ENCODE measurements at places on chromosomes 3 and 15.
A peak's percentile ranks its signal among the peaks of the same experiment; 100 is the strongest.

DNA sequence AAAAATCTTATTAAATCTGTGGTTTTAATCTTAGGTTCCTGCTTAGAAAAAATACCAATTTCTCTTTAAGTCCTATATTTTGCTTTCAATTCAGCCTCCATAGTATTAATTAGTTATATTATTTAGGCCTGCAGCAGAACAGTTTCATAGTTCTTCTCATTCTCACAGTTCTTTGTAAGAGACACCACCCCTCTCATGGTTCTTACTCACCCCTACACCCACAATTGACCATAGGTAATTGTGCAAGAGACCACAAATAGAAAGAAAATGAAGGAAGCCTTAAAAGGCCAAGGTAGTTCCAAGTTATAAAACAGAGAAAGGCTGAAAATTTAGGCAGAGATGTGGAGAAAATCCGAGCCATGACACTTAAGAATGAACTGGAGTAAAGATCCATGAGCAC lies 415.3 kb downstream of the TIGIT start:
- DNase-seq, result no peak

DNA sequence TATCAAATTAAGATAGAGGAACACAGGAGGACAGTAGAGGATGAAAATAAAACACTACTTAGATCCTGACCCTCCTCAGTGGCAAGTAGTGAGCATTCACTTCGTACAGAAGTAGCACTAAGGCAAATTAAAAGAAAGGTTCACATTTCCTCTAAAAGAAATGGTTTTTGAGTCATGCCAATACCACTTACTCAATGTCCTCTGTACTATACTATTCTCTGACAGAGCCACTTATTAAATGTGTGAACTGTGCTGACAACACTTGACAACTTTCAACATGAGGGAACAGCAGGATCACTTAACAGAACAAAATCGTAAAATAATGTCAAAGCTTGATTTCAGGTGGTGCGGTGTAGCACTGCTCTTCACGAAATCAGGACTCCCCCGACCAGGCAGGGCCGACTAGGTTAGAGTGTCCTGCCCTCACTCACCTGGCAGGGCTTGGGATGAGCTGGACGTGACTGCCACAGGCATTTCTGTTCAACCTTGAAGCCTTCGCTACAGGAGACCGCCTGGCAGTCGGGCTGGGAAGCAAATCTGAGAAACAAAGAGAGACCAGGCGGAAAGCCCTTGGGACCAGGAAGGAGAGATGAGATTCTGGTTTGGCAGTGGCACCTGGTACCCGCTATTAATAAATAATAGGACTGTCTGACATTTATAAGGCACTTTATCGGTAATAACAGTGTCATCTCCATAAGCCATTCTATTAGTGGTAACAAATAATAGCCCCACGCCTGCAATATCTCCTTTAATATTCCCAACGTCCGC lies 611 bp upstream of the SLC27A2 start:
- no peak for DNase-seq

DNA sequence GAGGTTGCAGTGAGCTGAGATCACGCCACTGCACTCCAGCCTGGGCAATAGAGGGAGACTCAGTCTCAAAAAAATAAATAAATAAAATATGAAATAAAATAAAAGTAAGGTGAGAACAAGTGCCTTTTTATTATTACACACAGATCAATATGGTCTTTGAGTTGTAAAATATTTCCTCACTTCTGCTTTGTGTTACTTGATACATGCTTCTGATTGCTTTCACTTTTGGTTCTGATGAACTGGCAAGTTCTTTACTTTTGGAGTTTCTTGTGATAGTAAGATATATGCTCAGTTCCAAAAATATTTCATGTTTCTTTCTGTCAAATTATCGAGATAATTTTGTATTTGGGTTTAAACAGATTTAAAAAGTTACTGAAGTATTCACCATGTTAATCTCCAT lies 16.6 kb upstream of the GYG1 start:
- no peak for DNase-seq

- no peak for DNase-seq
Observed at GRCh38 chr3:40187945-40188344, 121.6 kb upstream of the EIF1B start.

DNA sequence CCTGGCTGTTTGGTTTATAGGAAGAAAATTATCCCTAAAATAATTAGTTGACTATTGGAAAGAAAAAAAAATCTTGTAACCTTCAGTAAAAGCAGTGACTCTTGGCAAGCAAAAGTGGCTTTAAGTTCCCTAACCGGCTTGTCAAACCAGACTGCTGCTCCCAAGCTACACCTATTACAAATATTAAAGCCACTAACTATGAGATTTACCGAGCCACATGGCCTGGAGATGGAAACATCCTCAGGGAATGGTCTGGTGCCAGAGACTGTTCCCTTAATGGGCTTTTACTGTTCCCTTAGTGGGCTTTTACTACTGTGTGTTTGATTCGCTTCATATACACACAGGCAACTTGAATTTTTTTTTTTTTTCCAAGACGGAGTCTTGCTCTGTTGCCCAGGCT lies 35.9 kb upstream of the ZNF774 start:
- no peak for DNase-seq

DNA sequence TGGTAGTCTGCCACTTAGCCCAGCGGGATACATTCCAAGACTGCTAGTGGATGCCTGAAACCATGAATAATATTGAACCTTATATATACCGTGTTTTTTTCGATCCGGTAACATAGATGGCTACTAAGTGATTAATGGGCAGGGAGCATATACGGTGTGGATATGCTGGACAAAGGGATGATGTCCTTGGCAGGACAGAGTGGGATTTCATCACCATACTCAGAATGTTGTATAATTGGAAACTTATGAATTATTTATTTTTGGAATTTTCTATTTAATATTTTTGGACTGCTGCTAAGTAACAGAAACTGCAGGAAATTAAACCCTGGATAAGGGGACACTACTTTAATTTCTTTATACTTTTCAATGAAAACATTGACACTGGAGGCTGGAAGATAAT lies 53.2 kb downstream of the ASTE1 start:
- DNase-seq, result no peak

DNA sequence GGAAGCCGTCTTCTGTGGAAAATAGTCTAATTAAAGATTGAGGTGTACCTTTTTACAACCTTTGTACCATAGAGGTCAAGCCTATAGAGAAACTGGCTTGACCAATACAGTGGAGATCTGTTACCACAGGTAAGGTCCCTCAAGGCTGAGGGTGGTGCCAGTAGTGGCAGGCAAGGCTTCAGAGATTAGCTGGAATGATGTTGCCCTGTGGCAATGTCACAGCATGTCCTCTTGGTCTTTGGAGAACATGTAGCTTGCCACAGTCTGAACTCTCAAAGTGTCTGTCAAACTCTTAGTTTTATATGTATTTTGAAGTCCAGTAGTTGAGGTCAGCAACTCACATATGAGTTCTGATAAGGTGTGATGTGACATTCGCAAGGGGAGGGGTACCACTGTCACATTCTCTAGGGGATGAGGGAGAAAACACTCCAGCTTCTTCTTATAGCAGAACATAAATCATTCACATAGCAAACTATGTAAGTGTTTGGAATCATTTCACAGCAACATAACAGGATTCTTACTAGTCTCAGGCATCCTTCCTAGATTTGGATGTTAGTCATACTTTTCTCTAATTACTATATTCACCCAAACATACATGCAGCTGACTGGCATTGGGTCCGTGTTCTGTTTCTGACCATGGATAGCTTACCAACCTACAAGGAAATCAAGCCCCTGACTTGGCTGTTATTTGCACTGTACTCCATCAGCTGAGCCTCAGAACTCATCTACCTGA lies 173.6 kb downstream of the UBE2E2 start:
- no peak for DNase-seq

DNA sequence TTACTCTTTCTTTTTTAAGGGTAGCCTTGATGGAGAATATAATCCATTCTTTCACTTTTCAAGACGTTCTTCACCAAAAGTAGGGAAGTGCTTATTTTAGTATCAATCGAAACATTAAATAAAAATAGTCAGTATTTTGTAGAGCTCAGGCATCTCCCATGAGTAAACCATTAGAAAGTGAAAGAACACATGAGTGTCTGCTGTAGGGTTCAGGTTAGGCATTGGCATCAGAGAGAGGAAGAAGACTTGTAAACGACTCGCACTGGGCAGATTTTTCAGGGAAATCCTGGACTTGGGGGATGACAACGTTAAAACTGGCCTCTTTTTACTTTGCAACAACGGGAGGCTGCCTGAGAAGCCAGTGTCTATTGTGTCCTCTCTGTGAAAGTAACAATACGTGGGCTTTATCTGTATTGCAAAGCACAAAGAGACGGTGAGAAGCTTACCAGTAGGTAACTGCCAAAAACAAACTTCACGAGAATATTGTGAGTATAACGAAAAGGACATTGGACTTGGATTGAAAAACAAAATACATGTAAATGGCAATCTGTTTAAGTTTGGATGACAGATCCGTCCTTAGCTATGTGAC lies 451.7 kb downstream of the PYDC2 start:
- DNase-seq, result no peak

- peak; percentile 66 for DNase-seq
Observed at GRCh38 chr3:64342940-64343688, 117.8 kb upstream of the PRICKLE2 start.

DNA sequence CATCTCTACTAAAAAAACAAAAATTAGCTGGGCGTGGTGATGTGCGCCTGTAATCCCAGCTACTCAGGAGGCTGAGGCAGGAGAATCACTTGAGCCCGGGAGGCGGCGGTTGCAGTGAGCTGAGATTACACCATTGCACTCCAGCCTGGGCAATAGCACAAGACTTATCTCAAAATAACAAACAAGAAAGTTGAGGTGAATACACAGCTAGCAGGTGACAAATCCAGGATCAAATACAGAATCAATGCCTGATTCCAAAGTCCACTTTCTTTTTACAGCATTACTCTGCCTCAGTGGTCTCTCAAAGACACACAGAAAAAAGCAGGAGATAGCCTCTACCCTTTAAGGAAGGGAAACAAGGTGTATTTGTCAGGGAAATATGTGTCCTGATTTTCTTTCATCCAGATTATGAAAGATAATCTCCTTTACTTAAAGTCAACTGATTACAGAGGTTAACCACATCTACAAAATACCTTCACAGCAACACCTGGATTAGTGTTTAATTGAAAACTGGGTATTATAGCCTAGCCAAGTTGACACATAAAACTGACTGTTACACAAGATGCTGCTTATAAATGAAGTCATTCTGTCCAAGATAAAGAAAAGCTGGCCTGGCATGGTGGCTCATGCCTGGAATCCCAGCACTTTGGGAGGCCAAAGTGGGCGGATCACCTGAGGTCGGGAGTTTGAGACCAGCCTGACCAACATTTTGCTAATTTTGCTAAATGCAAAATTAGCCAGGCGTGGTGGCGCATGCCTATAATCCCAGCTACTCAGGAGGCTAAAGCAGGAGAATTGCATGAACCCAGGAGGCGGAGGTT lies 4.0 kb upstream of the SLC25A38 start:
- DNase-seq, result no peak

- no peak for DNase-seq
Observed at GRCh38 chr15:74792227-74793016, 10.5 kb downstream of the CSK start.

GRCh38 chr3:189586941-189587663 lies 44.1 kb upstream of the TP63 start:
- DNase-seq, result no peak

- DNase-seq, result no peak
Observed at GRCh38 chr3:102573483-102574028, 138.7 kb downstream of the ZPLD1 start.

GRCh38 chr15:33021806-33022389 lies 172.6 kb downstream of the FMN1 start:
- DNase-seq, result peak; percentile 79

Measured in AG08395 (cell line).